ENCODE measurements at places on chromosomes 1 and 21. TPM values are rescaled to one million over a fixed set of nuclear protein-coding genes. Genes with fewer than 3 reads are reported as not detected.

- DNase-seq = peak; percentile 19
Measured at GRCh38 chr1:81158592-81158991, 642.1 kb upstream of the ADGRL2 start.

DNA sequence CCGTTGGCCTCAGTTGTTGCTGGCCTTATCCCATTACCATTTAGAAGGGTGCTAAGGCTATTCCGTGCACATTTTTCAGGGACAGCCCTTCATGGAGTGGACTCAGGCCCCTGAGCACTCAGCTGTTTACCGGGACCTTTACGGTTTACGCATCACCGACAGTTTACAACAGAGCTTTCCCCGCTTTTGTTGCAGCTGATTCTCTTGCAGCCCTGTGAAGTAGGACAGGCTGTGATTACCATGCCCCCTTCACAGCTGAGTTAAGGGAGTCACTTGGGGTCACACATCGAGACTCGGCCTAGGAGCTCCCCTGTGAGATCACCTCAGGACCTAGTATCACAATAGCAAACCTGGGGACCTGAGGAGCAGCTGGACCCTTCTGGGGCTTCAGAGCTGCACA is 41.9 kb downstream of the PTPRF start:
- DNase-seq = no peak

DNA sequence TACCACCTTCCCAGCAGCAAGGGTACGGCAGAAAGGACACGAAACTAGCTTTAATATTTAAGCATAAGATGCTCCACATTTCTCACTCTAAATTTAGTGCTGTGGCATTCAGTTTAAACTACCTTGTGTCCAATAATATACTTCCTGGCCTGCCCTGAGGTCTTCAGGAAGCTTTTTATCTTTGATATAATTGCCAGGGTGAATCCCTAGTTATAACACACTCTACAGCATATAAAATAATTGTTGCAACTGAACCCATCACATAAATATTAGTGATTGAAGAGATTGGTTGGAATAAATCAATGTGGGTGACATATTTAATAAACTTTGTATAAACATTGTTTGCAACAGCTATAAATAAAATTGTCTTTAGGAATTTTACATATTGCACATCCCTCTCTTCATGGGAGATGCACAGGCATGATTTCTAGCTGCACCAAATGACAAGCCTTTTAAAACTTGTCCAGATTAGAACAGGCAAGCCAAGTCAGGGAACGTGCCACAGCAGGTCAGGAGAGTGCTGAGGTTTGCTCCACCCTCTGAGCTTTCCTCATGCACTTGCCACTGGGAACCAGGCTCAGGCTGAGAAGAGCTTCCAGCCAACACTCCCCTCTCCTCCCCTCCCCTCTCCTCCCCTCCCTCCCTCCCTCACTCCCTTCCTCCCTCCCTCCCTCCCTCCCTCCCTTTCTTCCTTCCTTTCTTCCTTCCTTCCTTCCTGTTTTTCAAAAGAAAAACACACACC is 623.2 kb upstream of the PKN2 start:
- DNase-seq = peak; percentile 6

GRCh38 chr1:53590531-53591515 is 131.6 kb downstream of the DMRTB1 start:
- peak; percentile 68 for DNase-seq

The CD101 gene
- 3.6 TPM for polyA plus RNA-seq

The KIF14 gene
- 12.4 TPM for polyA plus RNA-seq

The PDC gene
- 0.35 TPM for polyA plus RNA-seq

The CCDC27 gene
- polyA plus RNA-seq = 0.20 TPM

The CR1L gene
- polyA plus RNA-seq = 1.2 TPM

Measured in left kidney (tissue), 8 donors.